Karpas-422 (cell line): ENCODE measurements at places on chromosomes 3 and 15. TPM values are rescaled to one million over a fixed set of nuclear protein-coding genes. Genes with fewer than 3 reads are reported as not detected.

GRCh38 chr15:40911141-40911540 lies 16.9 kb downstream of the VPS18 start:
- no peak overlapping the region for H3K27ac ChIP-seq
- no peak for DNase-seq
- no peak overlapping the region for H3K4me3 ChIP-seq
- H3K4me1 ChIP-seq: peaks cover 16% of the 10 kb centered on the region
- no peaks in the 10 kb centered on the region for H3K36me3 ChIP-seq

A4GNT gene
- total RNA-seq: not detected in 2 replicates

EIF4E3 gene
- total RNA-seq: not detected in 2 replicates

TGM4 gene
- total RNA-seq: not detected in 2 replicates

DNA sequence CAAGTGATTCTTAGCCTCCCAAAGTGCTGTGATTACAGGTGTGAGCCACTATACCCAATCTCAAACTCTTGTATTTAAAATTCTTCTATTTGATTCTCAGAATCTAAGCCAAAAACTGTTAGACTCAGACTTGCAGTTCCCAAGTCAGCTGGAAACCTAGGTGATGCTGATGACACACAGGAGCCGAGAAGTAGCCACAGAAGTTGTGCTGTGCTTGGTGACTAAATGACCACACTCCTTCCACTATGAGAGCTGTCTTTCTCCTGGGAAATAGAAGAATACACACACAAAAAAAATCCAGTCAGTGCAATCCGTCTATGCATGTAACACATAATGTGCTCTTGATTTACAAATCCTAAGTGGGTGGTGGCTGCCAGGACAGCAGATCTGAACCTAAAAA lies 33.9 kb downstream of the ILDR1 start:
- DNase-seq: no peak
- H3K4me1 ChIP-seq: peaks cover 36% of the 10 kb centered on the region
- H3K27ac ChIP-seq: no peak overlapping the region
- no peak overlapping the region for H3K4me3 ChIP-seq
- 0 out of 2 replicates have a peak, but pooled peaks cover 8% of the 10 kb centered on the region for H3K36me3 ChIP-seq

WNT5A gene
- total RNA-seq: 55.8 and 69.6 TPM in 2 replicates
